ENCODE measurements at places on chromosomes 6 and 20.

- no peak for DNase-seq
Observed at GRCh38 chr6:157535340-157536222, 154.6 kb downstream of the ZDHHC14 start.

- DNase-seq = no peak
Observed at GRCh38 chr6:160386869-160387530, 38.8 kb downstream of the SLC22A3 start.

GRCh38 chr20:2122936-2123335, 21.3 kb downstream of the STK35 start:
- DNase-seq = no peak

DNA sequence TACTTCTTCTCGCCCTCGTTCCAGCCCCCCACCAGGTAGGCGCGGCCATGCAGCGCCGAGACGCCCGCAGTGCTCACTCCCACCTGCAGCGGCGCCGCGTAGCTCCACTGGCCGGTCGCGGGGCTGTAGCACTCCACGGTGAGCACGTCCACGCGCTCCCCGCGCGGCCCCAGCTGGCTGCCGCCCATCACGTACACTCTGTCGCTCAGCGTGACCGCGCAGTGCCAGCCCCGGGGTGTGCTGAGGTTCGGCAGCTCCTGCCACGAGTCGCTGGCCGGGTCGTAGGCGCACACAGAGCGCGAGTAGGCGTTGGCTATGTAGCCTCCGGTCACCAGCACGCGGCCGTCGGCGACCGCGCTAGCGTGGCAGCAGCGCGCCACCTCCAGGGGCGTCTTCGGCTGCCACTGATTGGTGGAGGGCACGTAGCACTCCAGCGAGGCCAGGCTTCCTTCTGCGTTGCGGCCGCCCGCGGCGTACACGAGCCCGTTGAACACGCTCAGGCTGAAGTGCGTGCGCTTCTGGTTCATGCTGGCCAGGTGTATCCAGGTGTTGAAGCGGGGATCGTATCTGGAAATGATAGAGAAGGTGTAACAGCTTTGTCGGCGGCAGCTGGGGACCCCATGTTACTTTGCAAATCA, 13.7 kb downstream of the KLHL31 start:
- peak; percentile 70 for DNase-seq

GRCh38 chr6:136893187-136893586, 28.9 kb upstream of the SLC35D3 start:
- DNase-seq = no peak

GRCh38 chr6:33925936-33926335, 122.1 kb upstream of the MLN start:
- no peak for DNase-seq

- no peak for DNase-seq
Observed at GRCh38 chr20:17960927-17961586, 7.5 kb downstream of the SNX5 start.

DNA sequence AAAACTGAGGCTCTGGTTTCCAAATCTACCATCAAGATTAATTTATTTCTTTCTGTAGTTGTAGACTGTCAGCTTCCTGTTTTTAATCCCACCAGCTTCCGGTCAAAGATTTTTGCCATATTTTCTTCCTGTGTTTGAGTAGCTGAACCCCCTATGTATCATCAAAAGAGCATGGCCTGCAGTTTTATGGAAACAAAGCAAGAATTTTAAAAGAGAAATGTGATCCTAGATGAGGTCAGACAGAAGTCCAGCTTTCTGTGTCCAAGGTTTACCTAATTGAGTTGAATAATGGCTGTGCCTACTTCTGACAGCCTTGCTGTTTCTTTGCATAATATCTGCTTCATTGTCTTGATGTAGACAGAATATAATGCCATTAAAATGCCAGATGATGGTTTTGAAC, 163.7 kb downstream of the CARMIL1 start:
- DNase-seq = no peak

- no peak for DNase-seq
Observed at GRCh38 chr6:163288066-163288465, 126.5 kb upstream of the QKI start.

DNA sequence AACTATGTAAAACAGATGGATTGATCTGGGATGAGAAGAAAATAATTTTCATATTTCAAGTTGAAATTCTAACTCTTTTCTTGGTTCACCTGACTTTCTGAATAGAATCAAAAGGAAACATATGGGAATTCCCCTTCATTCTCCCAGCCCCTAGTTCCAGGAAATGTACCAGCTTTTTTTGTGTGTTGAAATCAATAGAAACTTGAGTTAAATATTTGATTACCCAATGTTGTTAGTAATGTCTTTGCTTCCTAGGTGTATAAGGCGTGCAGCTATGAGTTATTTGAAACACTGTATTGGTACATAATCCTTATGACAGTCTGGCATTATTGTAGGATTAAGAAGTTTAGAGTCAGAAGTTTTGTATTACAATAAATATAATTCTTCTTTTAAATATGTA, 21.5 kb downstream of the VNN2 start:
- no peak for DNase-seq

- no peak for DNase-seq
Observed at GRCh38 chr6:14459315-14459714, 341.7 kb downstream of the CD83 start.
